Stimulated activated CD4-positive, alpha-beta T cell treated with anti-CD3 and anti-CD28 coated beads, Interleukin-1b, Interleukin-23, amount 100 ng/mL, for 1 hour (primary cell): ENCODE measurements at places on chromosomes 4 and X.

DNA sequence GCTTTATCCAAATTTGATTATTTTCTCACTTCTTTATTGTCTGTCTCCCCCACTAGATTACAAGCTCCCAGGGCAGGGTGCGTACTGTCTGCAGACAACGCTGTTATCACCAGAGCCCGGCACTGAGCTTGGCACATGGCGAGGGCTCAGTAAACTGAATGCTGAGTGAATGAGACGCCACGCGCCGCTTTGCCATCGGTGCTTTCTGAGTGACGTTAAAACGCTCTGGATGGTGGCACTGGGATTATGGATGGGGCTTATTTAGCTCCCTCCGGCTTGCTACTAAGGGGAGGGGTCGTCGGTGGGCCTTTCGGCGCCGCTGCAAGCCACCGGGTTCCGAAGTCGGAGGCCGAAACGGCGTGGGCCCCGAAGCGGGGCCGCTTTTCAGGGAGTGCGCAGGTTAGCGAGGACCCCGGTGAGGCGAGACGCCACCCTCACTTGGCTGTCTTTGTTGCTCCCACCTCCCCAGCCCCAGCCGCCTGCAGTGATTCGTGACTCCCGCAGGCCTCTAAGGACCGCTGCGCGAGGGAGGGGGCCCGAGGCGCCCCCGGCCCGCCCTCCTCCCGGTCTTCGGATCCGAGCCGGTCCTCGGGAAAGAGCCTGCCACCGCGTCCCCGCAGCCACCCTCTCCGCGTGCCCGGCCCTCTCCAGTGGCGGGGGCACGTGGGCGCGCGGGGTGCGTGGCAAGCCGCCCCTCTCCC is 569 bp upstream of the FHL1 start:
- no peak for DNase-seq

DNA sequence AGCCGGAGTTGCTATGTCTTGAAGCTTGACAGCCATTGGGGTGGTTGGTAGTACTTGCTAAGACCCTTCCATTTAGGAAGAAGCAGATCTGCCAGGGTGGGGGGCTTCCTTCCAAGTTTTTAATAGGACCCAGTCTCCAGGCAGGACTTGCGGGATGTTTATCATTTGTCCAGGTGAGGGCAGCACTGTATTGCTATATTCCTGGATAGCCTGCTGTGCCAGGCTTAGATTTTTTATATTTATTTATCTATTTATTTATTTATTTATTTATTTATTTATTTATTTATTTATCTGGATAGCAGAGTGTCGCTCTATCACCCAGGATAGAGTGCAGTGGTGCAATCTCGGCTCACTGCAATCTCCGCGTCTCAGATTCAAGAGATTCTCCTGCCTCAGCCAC is 87.4 kb upstream of the CT45A1 start:
- DNase-seq, result no peak

DNA sequence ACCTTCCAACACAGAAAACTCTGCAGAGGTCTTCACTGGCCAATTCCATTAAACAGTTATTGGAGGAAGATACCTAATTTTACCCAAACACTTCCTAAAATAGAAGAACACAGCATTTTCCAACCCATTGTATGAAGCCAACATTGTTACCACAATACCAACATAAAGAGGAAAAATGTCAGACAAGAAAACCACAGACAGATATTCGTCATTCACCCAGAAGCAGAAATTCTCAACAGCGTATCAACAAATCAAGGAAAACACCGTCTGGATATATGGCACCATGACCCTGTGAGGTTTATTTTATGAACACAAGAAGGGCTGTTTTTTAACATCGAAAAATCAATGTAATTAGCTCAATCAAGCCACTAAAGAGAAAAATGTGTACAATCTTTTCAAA is 255.6 kb downstream of the ASMT start:
- no peak for DNase-seq

DNA sequence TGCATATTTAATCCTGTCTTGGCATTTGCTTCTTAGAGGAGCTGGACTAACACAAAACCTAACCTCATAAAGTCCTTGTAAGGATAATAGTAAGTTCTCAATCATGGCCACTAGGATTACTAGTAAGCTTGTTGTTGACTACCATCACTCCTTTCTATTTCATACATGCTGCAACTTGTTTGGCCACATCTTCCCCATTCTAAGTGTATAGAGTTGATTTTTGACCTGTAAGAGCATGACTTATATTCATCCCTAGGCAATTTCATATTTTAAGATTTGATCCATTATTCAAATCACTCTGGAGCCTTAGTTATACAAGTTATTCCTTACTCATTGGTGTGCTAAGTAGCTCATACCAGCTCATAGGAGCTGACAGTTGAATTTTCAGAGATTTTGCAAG is 109.4 kb downstream of the EFHC2 start:
- no peak for DNase-seq

- no peak for DNase-seq
Observed at GRCh38 chr4:133160853-133161252, 11.8 kb downstream of the PCDH10 start.

- DNase-seq, result no peak
Observed at GRCh38 chr4:81180916-81181315, 34.1 kb downstream of the PRKG2 start.
